ENCODE measurements at places on chromosomes 3 and 15.
A peak's percentile ranks its signal among the peaks of the same experiment; 100 is the strongest.

GRCh38 chr3:136343873-136344555 is 93.9 kb downstream of the PCCB start:
- no peak for DNase-seq

DNA sequence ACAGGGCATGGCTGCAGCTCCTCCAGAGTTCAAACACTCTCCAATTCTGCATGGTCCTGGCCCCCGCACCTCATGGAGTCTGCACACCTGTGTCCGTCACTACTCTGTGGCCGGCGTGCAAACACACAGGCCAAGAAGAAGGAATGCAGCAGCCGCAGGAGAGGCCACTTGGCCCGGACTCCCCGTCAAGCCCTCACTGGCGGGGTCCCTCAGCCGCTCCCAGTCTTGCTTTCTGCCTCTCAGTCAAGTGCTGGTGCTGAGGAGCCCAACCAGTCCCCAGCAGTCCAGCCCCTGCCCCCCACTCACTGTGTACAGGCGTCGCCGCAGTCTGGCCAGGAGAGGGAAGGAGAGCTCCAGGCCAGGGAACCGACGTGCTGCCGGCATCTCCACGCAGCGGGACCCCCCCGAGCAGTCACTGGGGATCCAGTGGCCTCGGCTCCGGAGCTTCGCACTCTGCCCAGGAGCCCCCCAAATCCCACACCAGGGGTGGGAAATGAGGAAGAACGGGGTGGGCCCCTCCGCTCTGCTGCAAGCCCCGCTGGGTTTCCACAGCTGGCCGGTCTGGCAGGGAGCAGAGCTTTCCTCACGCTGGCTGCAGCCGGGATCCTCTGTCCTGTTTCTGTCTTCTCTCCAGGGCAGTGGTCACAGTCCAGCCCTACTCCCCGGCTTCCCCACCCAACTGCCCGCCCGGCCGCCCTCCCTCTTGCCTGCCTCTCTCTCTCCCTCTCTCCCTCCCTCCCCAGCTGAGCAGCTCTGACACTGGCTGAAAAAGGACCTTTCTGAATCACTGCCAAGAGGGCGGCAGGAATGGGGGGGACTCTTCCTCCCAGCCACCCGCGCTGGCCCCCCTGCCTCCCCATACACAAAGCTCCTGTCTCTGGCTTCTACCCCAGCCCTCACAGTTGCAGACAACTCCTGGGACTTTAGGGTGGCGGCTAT is 16.0 kb downstream of the TNK2 start:
- DNase-seq: no peak

DNA sequence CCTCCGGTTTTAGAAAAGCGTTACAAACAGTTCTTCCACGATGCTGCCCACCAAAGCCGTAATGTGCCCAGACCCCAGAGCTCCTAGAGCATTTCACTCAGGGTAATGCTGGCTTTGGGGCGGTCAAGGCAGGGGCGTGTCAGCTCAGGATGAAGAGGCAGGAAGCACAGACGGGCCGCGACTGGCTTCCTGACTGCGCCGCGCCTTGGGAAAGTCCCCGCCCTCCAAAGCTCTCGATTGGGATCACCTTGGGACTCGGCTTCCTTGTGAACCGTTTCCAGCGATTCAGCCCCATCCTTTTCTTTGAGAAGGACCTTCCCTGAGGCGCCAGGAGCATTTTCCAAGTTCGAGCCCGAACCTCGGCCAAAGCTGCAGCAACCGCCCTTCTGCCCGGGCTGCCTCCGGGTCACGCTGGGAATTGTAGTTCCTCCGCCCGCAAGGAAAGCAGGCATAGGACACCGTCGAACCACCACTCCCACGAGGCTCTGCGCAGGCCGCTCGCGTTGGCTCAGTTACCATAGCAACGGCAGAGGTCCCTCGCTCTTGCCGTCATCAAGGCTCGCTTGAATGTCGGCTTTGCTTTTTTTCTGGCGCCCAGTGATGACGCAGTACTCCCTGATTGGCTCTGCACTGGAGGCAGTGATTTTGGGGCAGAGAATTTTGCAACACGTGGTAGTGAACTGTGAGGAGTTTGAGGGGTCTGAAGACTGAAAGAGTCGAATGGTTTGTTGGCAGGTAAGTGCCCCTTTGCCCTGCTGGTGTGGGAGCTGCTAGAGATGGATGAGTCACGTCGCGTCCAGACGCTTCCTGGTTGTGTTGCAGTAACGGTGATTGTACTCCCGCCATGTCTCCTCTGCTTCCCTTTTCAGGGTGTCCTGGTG is at the start of the genes CCDC191 and QTRT2:
TSS of gene CCDC191 (minus strand) at position 397 of the 881 bp plus-strand sequence. CDS start at position 337, 60 bp downstream.
TSS of gene QTRT2 (plus strand) at position 608 of the 881 bp plus-strand sequence. CDS start 8,521 bp downstream, outside the sequence.
- peak; percentile 98 for DNase-seq

GRCh38 chr15:26889298-26889898 is 22.5 kb downstream of the GABRA5 start:
- no peak for DNase-seq

GRCh38 chr3:180382638-180383180 is 219.3 kb upstream of the TTC14 start:
- no peak for DNase-seq

DNA sequence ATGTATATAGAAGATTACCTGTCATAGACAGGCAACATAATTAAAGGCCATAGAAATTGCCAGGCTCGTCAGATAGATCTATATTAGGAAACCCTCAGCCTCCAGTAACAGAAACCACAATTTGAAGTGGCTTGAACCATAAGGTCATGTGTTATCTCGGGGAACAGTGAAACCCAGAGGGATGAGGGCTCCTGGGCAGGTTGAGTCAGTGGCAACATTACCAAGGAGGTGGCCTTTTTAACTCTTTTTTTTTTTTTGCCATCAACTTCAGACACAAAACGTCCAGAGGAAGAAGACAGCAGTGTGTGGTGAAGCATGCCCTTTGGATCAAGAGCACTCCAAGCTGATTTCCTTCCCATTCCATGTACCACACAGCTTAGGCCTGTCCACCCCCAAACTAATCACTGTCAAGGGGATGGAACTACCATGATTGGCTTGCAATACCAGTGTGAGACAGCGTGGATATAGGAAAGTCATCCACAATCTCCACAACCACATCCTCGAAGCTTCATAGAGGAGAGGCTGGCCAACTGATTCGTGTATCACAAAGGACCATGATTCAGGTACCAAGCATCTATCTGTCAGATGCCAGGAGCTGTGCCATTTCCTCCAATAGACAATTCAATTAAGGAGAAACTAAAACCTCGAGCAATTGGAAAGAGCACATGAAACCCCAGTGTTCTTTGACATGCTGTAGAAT is 999 bp upstream of the KIF7 start:
- DNase-seq: no peak

- no peak for DNase-seq
These were observed 48.1 kb downstream of the STAC start for GRCh38 chr3:36428445-36428844.

DNA sequence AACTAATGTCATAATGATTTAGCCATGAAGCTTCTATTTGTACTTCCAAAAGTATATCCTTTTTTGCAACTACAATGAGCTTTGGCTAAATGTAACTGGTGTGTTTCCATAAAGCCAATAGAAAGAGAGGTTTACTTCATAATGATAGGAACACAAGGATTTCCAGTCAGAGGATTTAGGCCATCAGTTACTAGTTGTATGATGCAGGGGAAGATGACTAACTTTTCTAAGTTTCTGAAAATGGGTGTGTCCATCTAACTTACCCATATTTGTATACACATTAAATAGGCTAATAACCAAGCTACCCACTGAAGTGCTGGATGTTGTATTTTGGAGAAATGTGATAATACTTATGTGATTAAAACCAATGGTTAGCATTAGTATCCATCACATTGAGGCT is 55.7 kb downstream of the SLC4A7 start:
- no peak for DNase-seq

DNA sequence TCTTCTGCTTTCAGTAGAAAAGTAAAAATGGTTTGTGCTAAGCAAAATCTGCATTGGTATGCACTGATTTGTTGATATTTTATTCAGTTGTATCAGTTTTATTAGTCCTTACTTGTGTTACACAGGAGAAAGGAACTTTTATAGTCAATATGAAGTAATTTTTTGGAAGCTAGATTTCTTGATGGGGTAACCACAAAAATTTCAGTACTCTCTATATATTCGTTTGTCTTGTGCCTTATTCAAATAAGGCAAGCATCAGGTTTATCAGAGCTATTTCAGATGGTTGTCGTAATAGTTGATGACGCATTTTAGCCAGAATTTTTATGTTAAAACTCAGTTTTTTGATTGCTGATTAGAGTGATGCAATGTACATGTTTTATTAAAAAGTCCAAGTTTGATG is 50.7 kb upstream of the NIPA1 start:
- no peak for DNase-seq

- DNase-seq: no peak
These were observed 2.3 kb downstream of the POPDC2 start for GRCh38 chr3:119657887-119658702.

GRCh38 chr3:71854096-71854495 is 69.1 kb upstream of the PROK2 start:
- DNase-seq: no peak

- no peak for DNase-seq
These were observed 88.7 kb upstream of the BCL6 start for GRCh38 chr3:187833799-187834578.

DNA sequence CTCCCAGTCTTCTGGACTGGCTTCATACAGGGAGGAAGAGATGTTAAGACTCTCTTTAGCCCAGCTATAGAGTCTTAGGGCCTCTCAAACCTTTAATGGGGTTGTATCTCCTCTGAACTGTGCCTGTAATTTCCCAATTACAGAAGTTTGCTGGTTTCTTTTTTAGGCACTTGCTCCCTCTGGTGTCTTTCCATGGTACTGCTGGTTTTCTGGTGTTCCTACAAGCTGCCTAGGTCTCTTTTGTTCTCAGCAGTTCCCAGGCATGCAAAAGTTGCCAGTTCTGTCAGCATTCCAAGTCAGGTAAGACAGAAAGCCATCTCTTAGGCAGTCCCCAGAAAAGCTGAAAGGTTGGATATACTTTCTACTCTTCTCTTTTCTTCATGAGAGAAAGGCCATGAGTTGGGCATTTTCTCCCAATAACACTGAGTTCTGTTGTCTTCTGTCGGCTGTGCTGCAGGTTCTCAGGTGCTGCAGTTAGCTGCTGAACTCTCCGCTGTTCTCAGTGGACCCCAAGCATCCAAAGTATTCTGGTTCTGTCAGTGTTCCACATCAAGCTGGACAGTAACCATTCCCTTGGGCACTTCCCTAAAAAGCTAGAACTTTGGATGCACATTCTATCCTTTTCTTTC is 54.4 kb upstream of the EHHADH start:
- peak; percentile 4 for DNase-seq

DNA sequence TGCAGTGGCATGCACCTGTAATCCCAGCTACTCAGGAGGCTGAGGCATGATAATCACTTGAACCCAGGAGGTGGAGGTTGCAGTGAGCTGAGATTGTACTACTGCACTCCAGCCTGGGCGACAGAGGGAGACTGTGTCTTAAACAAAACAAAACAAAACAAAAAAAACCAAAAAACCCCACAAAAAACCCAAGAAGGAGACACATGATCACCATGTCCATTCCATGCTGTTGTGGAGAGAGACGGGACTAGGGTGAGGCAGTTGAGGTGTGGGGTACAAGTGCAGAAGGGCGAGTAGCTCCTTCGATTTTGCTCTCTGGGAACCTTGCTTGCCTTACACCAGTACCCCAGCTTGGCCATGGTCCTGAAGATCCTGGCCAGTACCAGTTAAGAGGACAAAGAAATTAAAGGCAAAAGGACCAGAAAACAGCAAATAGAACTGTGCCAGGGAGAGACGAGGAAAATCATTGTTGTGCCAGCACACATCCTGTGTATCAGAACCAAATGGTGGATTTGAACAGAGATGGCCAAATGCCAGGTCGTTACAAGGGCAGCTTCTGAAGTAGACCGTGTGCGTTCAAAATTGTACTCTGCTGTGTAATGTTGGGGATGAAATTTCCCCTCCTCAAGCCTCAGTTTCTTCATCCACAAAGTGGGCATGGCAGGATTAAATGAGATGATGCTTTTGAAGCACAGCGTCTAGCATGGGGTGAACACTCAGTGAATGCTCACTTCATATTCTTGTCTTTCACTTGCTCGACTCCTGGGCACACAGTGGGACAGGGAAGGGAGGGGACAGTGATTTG is 42.9 kb upstream of the CTSH start:
- no peak for DNase-seq

DNA sequence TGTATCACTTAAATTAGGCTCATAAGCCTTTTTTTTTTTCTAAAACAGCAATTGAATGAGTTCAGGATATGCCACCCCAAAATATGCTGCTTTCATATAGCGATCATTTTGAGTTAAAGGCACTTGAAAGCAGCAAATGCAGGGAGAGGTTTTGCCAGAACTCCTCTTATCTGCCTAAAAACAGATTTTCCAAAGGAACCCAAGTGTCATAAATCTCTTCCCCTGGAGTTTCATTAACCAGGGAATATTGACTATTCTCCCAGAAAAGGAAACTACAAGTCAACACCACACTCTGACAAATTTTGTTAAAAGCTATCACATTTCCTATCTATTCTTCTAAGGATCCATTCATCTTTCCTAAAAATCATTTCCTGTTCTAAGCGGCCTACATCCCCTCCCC is 11.3 kb downstream of the DNAAF4 start:
- no peak for DNase-seq

- no peak for DNase-seq
These were observed 156.7 kb downstream of the DIPK2A start for GRCh38 chr3:144128108-144128892.

GRCh38 chr15:69565066-69565655 is 112.5 kb downstream of the RPLP1 start:
- DNase-seq: no peak

DNA sequence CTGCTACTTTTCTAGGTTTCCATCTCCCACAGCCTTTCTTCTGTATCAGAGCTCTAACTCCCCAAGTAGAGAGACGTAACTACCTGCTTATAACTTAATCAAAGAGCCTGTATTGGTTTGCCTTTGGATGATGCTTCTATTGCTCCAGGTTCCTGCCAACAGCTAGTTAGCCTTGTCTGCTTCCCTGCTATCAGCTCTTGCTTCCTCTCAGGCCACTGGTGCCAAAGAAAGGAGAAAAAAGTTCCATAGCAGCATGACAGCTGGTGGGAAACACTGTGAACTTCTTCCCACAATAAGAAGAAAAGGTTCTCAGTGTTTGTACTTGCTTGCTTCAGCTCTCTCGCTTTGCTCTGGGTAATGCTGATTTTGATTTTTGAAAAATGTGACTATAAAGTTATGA is 206.6 kb downstream of the GBE1 start:
- no peak for DNase-seq

DNA sequence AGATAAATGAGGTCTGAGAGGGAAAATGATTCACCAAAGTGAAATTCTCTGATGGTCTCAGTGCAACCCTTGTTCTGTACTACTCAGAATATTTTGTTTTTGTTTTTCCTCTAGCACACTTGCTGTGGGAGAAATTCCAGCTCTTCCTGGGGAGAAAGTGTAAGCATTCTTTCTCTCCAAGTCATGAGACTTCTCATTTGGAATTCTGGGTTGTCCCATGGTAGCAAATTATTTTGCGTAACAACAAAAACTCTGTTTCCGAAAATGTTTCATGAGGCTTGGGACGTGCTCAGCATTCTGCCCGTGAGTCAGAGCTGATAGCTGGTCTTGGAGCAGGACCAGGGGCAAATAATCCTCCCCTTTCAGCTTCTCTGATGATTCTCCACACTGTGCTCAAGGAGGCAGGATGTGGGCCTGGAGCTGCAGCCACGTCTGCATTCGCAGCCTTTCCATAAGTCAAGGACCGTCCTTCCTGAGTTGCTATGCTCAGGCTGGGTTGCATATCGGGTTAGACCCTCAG is 70.3 kb downstream of the SENP2 start:
- DNase-seq: no peak

GRCh38 chr3:37824954-37825328 is 36.7 kb upstream of the CTDSPL start:
- DNase-seq: no peak
